ENCODE measurements at places on chromosomes 16 and 17.

DNA sequence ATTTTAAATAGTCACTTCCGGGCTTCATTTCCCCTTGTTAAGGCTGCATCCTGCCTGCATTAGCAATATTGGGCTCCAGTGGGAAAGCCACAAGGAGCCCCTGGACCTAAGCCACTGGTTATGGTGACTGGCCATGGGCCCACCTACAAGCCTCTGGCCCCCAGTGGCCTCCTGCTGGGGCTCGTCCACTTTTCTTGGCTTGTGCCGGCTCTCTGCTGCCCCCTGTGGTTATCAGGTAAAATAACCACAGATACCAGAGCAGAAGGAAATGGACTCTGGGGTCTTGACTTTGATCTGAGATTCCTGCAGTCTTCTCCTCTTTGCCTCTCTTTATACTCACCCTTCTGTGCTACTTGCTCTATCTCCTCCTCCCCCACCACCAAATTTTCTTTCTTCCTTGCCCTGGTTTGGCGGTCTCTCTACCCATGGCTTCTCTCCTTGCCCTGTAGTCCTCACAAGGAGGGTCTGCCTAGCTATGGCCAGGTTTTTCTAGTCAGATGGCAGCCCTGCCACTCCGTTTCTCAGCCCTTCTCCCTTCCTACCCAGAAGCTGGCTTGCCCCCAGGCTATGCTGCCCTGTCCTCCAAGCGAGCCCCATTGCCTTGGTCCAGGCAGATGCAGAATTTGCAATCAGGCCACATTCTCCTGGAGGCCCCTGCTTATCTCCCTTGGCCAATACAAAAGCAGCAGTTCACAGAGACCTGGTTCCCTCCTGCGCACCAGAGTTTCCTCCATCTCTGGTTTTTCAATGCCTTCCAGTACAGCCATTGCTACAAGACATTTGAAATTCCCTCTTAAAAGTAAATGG, 82.9 kb upstream of the RCVRN start:
- DNase-seq = no peak

DNA sequence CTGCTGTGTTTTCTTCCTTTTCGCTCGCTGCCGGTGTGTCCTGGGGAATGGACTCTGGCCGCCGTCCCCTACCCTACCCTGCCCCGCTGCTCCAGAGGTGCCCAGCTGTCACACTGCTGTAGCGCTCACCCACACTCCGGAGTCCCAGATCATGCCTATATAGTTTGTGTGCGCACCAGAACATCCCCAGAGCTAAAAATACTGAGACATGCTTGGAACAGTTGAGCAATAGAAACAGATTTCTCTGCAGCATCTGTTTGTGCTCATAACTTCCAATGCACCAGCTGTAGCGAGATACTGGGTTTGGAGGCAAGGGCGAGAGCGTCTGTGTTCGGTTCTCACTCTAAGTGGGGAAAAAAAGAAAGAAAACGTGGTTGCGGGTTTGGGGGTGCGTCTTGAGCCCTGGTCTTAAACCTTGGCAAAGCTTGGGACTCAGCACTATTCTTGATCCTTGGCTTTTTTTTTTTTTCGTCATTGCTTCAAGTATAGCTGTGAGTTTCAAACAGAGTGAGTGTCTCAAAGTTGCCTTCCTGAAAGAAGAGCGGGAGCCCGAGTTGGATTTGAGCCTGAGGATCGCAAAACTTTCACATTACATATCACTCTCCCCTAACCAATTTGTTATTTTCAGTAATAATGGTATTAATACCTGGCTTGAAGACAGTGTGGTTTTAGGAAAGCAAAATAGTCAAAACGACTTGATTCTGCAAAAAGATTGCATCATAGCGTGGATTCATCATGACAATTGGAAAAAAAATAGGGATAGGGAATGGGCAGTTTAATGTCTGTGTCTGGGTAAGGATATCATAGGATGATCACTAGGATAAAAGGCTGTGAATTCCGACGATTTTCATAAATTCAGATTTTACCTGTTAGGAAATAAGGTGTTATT, 621 bp downstream of the KCNJ2 start:
- DNase-seq = no peak

GRCh38 chr16:31269541-31269940, 9.8 kb downstream of the ITGAM start:
- DNase-seq = no peak

DNA sequence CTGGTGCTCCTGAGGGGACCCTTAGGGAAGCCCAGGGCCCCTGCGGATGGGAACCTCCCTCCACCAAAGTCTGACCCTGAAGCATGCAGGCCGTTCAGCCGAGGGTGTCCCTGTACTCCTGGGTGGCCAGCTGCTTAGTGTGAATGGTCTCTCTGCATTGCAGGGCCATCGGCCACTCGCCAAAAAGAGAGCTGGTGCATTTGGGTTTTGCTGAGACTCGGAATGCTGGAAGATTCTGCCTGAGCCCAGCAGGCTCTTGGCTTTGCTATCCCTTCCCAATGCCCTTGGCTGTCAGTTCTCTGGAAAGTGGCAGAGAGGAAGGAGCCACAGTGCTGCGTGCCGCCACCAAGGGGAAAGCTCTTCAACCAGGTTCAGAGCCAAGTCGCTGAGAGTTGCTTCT, 2.8 kb downstream of the MEOX1 start:
- DNase-seq = no peak

GRCh38 chr16:19774024-19774423, 56.0 kb downstream of the IQCK start:
- no peak for DNase-seq

DNA sequence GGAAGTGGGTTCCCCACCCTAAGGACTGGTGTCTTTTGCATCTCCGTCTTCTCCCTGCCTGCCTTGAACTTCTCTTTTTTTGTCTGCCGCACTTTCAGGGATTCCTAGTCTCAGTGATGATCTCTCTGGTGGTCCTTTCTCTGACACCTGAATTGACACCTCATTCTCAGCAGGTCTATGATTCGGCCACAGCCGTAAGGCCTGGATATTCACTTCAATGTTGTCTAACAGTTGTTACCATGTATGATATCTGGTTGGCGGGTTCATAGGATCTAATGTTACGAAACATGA, 25.1 kb upstream of the SLC47A1 start:
- DNase-seq = no peak

DNA sequence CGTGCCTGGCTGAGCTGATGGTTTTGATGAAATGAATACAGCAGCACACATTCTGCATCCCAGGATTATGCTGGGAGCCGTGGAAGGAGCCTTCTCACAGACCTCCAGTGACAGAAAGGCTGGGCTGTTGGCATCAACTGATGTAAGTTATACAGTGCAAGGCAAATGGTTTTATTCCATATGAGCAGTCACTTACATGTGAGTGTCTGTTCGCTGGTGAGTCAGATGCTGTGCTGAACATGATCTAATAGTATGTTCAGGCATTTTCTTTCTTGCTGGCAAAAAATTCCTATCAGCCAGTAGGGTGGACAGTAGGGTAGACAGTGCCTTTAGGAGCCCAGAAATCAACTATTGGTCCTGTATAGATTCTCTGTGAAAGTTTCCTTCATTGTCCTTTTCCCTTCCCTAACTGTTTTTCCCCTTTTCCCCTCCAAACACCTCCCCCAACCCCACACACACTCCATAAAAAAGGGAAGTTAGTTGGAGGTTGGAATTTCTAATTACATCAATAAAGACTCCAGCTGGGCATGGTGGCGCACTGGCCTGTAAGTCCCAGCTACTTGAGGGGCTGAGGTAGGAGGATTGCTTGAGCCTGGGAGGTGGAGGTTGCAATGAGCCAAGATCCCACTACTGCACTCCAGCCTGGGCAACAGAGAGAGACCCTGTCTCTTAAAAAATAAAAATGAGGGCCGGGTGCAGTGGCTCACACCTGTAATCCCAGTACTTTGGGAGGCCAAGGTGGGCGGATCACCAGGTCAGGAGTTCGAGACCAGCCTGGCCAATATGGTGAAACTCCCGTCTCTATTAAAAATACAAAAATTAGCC, 36.2 kb downstream of the LDHD start:
- DNase-seq = peak; percentile 56

DNA sequence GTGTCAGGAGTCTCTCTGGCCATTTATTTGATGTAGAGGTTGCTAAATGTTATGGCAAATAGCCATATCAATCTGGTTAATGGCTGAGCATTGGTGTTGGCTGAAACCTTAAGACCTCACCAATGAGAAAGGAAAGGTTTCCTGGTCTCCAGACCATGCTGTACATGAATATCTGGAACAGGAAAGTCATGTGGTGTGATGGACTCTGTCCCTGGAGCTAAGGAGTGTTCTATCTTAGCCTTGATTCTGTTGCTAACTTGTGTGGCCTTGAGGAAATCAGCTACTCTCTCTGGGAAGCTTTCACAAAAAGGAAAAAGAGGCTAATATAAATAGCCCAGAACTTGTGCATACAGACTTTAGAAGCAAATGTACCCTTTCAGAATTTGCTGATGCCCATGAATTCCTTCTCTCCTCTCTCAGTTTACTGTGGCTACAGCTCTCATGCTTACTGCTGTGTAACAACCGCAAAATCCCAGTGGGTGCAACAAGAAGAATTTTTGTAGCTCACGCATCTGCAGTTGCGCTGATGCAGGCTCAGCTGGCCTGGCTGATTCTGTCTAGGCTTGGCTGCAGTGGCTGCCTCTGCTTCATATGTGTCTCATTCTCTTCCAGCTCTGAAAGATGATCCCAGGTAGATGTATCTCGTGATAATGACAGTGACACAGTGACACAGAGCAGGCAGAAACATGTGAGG, 287.5 kb downstream of the NPIPA8 start:
- no peak for DNase-seq

- DNase-seq = no peak
Observed at GRCh38 chr17:59004338-59005111, 102.2 kb downstream of the TRIM37 start.

DNA sequence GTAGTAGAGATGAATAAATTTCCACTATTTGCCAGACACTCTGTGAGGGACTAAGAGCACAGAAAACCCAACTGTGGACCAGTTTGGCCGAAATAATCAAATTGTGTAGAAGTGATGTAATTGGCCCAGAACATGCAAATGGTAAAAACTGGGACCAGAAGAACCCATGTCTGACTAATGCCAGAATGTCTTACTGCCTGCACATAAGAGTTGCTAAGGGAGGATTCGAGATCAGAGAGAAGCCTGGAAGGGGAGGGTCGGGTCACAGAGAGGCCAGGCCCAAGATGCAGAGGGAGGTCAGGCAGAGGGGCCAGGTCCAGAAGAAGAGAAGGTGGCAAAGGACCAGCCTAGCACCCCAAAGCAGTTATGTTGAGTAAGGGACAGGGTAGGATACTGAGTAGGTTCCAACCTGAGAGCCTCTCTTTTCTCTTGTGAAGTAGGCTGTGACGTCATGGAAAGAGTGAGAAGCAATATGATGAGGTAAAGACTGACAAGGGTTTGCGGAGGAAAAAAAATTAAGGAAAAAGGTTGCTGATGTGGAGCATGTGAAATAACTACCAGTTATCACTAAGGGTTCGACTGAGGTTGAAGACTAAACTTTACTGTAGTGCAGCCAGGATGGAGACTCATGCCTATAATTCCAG, 53.2 kb downstream of the SKAP1 start:
- DNase-seq = no peak

DNA sequence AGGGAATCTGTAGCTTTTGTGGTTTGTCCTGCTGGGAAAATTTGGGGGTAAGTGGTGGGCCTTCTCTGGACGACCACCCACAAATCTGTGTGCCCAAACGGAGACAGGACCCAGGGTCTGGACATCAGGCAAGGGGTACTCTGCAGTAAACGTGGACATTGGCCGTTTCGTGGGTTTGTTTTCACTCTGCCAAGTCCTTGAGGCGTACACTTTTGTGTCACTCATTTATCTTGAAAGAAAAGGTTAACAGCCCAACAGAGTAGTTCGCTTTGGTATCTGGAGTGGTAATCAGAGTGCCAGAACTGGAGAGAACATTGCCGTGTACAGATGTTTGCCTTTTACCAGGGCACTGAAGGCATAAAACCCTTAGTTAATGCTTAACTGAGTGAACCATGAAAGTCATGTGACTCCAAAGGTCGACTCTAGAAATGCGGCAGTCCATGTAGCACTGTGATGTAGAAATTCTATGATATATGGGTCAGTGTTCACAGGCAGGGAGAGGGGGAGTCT, 15.4 kb downstream of the NAA60 start:
- no peak for DNase-seq

- no peak for DNase-seq
Observed at GRCh38 chr17:75269844-75270217, 1.2 kb downstream of the MIF4GD start.

DNA sequence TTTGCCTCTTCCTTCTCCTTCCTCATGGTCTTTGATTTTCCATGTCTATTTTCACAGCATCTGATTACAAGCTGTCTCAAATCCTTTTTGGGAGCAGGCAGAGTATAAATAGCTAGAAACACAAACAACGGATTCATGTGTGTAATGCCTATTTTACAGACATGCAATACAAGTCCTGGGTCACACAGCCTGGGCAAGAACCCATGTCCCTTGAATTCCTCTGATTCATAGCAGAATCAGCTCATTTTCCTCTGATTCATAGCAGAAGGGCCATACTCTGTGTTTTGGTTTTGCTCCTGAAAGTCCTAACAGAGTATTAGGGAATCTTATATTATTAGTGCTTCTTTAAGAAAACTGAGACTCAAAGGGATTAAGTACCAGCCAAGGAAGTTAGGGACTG, 71.3 kb downstream of the IRX5 start:
- peak; percentile 5 for DNase-seq

DNA sequence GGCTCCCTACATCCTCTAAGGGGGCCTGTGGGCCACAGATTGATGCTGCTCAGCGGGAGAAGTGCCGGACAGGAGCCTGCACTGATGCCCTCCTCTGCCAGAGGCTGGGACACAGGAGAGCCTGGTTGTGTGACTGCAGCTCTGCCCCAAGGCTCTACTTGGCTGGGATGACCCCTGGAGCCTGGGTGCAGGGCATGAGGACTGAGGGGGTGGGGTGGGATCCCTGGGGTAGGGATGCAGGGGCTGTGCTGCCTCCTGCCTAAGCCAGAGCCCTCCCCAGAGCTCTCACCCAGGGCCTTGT, 577 bp downstream of the EVPLL start:
- DNase-seq = no peak

Measured in non-pigmented ciliary epithelial cell (primary cell).